Dorsolateral prefrontal cortex (tissue), 122 donors: ENCODE measurements at places on chromosomes 16 and 17.
A peak's percentile ranks its signal among the peaks of the same experiment; 100 is the strongest.

DNA sequence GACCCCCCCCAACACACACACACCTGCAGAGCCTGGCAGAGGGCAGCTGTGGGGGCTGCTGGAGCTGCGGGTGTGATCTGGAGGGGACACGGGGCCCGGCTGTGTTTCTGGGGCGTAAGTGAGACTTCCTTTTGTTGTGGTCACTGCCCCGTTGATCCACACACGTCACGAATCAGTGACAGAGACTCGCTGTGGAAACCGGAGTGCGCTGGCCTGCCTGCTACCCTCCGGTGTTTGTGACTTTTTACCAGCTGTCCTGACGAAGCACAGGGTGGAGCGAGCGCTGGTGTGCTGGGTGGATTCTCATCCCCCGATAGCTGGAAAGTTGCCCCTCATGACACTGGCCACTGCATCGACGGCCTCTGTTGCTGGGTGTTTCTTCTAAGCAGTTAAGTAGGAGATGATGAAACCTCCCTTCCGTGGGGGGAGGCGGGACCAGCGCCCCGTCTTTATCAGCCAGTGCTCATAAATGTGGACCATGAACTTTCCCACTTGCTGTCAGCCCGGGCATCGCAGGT is 2.3 kb downstream of the METRNL start:
- no peak for DNase-seq

DNA sequence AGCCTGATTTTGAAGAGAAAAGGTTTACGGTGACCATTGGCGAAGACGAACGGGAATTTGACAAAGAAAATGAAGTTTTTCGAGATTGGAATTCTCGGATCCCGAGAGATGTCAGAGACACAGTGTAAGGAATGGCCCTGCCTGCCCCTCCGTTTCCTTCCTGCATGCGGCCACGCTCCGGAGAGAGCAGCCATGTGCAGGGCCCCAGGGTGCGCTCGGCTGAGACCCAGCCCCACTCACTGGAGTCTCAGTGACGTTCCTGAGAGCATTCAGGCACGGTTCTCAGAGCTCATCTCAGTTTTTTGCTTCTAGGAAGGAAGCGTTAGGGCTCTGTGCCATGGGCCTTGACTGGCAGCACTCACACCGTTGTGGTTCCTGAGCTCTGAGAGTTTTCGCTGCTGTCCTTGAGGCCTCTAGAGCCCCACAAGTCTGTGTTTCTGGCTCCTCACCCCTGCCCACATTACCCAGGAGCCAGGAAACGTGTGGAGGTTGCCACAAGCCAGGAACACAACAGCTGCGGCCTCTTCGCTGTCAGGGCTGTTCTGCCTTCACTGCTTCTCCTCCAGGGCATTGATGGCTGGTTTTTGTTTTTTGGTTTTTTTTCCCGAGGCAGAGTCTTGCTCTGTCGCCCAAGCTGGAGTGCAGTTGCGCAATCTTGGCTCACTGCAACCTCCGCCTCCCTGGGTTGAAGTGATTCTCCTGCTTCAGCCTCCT is 29.8 kb downstream of the ZC3H18 start:
- DNase-seq: no peak

- DNase-seq: peak; percentile 78
Measured at GRCh38 chr16:15704545-15704987, 54.5 kb downstream of the NDE1 start.

- no peak for DNase-seq
Measured at GRCh38 chr17:37841232-37841631, 83.0 kb upstream of the TBC1D3K start.

- DNase-seq: no peak
Measured at GRCh38 chr17:40415390-40415789, 2.3 kb downstream of the TOP2A start.

GRCh38 chr16:54672500-54672899 is 258.2 kb upstream of the IRX5 start:
- DNase-seq: no peak

DNA sequence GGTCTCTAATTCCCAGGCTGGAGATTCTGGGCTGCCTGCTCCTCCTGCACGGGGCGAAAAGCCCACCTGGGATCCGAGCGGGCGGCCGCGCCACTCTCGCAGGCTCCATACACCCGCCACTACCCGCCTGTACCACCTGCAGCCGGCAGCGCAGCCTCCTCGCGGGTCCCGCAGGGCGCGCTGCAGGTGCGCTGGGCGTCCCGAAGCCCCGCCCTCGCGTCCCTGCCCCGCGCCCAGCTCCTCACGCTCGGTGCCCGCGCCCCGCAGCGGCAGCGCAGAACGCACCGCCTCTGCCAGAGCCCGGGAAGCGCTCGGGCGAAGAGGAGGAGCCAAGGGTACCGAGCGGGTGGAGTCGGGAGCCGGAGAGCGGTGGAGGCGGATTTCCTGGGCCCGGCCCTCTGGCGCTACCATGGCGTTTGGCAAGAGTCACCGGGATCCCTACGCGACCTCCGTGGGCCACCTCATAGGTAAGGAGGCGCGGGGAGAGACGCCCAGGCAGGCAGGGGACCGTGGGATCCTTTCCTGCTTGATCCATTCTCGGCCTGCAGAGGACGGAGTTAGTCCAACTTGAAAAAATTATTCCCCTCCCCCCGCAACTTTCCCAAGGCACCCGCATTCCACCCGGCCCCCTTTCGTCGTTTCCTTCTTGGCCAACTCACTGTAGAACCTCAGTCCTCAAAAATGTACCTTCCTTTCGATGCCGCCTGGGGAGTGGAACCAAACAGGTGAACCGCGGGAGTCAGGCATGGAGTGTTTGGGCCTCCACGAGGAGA is at the start of gene TOM1L1:
TSS of gene TOM1L1 (plus strand) at position 396 of the 773 bp plus-strand sequence. CDS start at position 410, 14 bp downstream.
- peak; percentile 62 for DNase-seq

DNA sequence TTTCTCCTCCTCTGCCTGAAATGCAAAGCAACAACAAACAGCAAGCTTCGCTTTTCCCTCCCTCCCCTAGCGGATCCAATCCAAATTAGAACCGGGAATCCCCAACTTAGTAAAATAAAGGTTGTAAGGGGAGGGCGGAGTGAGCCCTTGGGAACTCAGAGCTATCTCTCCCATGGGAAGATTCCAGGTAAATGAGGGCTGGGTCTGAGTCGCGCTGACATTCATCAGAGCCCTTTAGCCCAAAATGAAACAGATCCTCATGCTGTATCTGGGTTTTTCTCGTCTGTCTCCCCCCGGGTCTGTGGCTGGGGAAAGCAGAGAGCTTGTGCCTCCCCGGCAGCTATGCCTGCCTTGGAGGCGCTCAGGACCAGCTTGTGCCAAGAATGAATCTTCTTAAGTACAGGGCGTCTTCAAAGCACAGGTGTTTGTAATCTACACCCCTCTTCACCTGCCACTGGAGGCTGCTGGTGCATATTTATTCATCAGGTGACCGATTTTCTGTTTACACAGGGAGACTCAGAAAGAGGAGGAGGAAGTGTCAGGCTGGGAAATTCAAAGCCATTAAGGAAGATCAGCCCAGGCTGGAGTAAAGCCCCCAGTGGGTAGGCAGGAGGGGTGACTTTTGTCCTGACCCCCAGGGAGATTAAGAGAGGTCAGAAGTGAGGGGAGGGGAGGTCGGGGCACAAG is 55.0 kb upstream of the GSE1 start:
- DNase-seq: no peak

- no peak for DNase-seq
Measured at GRCh38 chr17:81365601-81366585, 29.4 kb upstream of the BAHCC1 start.

DNA sequence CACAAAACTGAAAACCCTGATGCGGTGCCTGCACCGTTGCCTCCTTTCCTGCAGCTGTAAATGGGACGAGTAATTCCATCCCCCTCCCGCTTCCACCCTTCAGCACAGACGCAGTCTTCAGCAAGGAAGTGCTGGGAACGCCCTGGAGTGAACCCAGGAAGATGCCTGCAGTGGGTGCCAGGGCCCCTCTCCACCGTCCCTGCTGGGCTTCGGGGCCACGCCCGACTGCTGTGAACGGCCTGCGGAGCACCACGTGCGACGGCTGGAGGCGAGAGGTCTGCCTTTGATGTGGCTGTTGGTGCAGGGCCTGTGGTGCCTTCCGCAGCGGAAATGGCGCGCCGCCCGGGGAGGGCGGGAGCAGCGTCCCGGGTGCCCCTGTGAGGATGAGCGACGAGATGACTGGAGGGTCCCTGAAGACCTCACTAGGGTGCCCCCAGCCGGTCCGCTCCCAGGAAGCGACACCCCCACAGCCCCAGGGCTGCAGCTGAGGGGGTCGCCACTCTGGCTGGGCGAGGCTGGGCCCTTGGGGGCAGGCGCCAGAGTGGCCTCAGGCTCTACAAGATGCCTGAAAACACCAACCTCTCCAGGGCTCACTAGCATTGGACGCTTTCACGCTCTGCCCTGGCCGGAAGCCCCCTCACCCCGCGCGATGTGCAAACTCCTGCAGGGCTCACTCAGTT is 749 bp upstream of the MC1R start:
- peak; percentile 63 for DNase-seq

GRCh38 chr17:58615768-58616659 is 75.8 kb downstream of the TEX14 start:
- no peak for DNase-seq

DNA sequence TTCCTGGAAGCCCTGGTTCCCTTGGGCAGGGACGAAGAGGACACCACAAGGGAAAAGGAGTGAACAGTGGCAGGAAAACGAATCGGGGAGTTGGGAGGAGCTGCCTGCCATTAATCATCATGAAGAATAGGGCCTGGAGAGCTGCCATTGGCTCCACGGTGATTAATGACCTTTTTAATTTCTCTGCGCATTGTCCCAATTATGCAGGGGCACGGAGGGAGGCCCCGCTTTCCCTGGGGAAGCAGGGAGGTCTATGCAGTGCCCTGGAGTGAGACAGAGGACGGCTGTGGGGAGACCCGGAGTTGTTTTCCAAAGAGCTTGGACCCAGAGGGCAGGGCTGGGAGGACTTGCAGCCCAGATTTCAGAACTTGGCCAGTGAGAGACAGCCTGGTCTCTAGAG is 338.9 kb upstream of the C16orf82 start:
- no peak for DNase-seq

DNA sequence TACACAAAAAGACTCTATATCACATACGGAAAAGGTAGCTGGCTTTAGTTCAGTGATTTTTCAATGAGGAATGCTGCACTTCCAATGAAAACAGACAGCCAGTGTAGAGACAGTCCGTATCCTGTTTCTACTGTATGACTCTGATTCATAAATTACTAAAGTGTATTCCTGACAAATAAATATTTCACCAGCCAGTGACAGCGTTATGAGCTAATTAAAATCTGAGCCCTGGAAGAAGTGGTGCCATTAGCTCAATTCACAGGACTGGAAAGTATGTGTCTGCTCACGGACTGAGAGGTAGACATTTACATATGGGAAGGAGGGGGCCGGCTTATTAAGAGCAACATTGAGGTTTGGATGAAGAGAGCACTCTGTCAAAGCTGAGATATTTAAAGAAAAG is 207.9 kb upstream of the RBFOX1 start:
- DNase-seq: no peak

DNA sequence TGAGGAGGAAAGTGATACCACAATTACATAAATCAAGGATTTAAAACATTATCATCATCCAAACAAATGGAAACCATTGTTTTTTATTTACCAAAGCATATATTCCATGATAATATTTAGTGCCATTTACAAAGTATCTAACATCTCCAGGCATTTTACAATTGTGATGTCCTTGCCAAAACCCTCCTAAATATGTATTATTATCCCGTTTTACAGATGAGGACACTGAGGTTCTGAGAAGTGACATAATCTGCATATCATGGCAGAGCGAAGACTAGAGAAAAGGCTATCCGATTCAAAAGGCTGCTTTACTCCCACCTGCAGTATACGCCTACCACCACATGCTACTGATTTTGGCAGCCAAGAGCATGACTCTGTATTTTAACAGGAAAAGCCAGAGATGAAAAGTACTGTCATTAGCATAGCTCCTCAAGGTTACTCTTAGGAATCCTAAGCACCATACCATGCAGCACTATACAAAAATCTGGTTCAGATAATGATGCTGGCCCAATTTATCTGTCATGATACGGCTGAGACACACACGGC is 301.4 kb downstream of the CA10 start:
- peak; percentile 45 for DNase-seq

GRCh38 chr17:44006272-44006597 is 1.8 kb downstream of the NAGS start:
- no peak for DNase-seq

DNA sequence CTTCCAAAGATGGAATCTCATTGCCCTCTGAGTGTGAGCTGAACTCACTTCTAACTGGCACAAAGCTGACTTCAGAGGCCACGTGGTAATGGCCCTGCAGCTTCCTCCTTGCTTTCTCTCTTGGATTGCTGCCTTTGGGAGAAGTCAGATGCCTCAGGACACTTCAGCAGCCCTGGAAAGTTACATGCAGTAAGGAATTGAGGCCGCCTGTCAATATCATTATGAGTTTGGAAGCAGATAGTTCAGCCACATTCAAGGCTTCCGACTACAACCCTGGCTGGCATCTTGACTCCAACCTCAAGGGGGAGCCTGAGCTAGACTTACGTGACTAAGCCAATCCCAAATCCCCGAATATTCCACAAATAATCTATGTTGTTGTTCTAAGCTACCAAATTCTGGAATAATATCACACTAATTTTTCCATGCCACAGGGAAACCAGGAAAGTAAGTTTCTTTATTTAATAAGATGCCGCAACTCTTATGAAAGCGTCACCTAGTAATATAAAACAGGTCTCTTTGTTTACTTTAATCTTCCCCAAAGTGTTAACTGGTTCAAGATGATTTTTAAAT is 13.6 kb downstream of the CEP20 start:
- DNase-seq: peak; percentile 14

DNA sequence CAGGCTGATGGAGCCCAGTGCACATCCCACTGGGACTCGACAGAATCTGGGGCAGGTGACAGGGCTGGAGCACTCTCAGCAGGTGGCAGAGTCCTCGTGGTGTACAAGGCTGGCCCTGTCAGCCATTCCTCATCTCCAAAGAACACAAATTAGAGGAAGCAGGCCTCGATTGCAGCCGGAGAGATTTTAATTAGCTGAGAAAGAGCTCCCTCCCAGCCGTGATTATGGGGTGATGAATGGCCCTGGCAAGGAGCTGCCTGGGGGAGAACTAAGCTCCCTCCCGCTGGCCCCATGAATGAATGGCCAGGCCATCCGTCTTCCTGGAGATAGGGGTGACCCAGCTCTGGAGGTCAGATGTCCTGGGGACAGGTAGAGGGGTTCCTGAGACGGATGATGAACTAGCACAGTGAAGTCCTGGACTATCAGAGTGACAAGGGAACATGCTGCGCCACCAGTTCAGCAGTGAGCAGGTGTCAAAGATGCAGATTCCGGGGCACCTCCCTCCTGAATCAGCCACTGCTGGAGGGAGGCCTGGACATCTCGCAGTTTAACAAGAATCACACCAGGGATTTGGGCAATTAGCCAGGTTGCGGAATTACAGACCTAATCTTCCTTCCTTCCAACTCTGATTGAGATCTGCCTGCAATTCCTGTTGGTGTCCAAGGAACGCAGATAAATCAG is 35.5 kb downstream of the PIMREG start:
- DNase-seq: no peak

DNA sequence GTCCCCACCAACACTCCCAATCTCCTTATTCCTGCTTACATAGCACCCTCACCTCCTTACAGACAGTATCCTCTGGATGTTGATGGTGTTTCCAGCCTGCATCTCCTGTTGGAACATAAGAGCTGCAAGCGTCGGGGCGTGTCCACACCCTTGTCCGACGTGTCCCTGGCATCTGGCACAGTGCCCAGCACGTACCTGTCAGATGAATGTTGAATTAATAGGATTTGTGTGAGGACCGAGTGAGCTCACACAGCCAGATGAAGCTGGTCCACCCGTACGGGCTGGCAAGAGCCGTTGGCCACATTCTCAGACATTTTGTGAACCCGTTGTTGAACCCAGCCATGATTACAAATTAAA is 12.2 kb upstream of the CBX4 start:
- no peak for DNase-seq
